ENCODE measurements at places on chromosomes 7 and 10. TPM values are rescaled to one million over a fixed set of nuclear protein-coding genes. Genes with fewer than 3 reads are reported as not detected.

OR2A5 gene
- total RNA-seq: not detected

LIPM gene
- total RNA-seq: not detected

SOSTDC1 gene
- not detected for total RNA-seq

MMRN2 gene
- total RNA-seq: not detected

MCM10 gene
- 0.15 TPM for total RNA-seq

SVIL gene
- total RNA-seq: 0.74 TPM

FAM25C gene
- total RNA-seq: not detected

IGF2BP3 gene
- total RNA-seq: 11.3 TPM

CRHR2 gene
- total RNA-seq: not detected

KCP gene
- total RNA-seq: 3.8 TPM

TAC1 gene
- not detected for total RNA-seq

MDFIC gene
- 66.1 TPM for total RNA-seq

EPO gene
- not detected for total RNA-seq

COL13A1 gene
- not detected for total RNA-seq

TDRD1 gene
- 0.22 TPM for total RNA-seq

ST8SIA6 gene
- not detected for total RNA-seq

TMEM229A gene
- total RNA-seq: not detected

HOXA10 gene
- total RNA-seq: not detected

FGFBP3 gene
- total RNA-seq: 3.4 TPM

RARRES2 gene
- 0.46 TPM for total RNA-seq

Measured in B cell (primary cell).